ELF-1 (cell line): ENCODE measurements at places on chromosomes 12 and 14.

DNA sequence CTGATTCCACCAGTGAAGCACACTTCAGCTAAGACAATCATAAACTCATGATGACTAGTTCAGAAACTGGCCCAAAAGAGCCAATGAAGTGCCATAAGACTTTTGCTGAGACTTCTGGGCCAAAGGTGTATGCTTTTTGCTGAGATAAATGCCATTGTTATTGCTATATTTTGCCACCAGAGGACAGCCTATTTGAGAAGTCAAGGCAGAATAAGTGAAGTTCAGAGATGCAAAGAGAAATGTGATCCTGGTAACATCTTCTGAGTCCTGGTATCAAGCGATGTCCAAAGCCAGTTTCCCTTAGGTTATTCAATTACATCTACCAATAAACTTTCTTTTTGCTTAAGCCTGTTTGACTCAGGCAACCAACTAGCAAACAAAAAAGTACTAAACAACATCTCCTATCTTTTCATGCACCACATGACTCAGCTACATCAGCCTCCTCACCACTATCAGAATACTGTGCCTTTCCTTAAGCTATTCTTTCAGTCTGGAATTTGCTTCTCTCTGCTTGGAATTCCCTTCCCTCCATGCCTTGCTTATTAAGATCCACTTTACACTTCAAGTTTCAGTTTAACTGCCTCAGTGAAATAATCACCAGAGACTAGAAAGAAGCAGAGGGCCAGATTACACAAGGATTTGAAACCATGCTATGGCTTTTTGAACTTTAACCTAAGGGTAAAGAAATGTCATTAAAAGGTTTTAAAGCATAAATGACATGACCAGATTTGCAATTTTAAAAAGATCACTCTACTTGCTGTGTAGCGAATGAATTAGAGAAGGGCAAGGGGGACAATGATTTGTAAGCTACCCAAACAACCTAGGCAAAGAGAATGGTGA lies 14.0 kb downstream of the CRY1 start:
- DNase-seq, result no peak

- no peak for DNase-seq
Measured at GRCh38 chr14:84646786-84647500, 883.0 kb upstream of the FLRT2 start.

DNA sequence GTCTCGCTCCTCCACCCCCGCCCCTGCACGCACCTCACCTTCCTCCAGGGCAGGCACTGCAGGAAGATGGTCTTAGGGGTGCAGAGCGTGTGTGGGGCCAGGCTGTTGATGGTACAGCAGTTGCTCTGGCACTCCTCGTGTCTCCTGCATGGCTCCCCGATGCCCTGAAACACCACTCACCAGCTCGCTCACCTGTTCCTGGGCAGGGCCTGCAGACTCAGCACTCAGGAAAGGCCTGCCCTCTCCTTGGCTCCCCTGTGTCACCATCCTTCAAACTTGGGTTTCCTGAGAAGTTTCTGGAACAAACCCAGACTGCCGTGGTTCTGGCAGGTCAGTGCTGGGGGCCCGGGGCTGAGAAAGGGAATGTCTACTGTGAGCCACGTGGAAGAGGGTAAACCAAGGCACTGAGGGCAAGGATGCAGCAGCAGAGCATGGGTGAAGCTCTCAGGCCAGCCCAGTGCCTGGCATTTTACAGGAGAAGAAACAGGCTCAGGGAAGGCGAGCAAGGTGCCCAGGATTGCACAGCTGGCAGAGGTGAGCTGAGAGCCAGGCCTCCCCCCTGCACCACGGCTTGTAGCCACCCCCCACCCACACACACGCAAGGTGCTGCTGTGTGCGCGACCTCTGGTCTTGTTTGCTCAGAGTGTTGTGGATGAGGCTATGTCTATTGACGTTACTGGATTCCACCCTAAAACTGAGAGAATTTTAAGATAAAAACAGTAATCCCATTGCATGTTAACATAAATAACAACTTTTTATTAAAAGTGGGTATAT lies 5.5 kb downstream of the LRCOL1 start:
- DNase-seq, result no peak

GRCh38 chr14:43369710-43370564 lies 1137.1 kb downstream of the FSCB start:
- DNase-seq, result peak; percentile 36

- no peak for DNase-seq
Measured at GRCh38 chr12:14548609-14549008, 19.1 kb downstream of the PLBD1 start.

GRCh38 chr12:6478416-6478815 lies 7.9 kb upstream of the VAMP1 start:
- no peak for DNase-seq

DNA sequence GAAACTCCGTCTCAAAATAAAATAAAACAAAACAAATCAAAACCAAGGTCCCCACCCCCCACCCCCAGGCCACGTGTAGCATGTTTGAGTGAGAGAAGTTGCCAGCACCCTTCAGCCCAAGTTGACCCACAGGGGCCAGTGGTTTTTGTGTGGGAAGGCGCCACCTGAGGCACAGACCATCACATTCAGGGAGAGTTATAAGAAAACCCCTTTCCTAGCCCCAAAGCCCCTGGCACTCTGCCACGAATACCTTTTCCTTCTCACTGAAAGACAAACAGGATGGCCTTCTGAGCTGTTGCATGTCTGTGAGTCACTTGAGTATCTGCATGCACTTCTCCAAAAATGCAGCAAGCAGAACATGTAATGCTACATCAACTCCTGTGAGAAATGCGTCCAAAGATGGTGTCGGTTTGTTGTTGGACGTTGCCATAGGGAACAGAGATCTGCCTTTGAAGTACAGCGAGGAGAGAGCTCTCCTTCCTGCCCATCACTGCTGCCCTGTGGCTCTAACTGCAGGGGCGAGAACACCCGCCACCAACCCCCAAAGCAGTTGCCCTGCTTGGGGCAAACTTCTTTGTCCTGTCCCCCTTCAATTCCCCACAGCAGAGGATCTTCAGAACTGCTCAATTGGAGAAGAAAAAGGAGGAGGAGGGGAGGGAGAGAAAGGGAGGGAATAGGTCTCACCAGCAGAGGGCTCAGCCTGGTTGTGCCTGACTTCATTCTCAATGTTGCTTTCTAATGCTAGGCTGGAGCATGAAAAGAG lies 2.7 kb upstream of the TRAF3 start:
- peak; percentile 86 for DNase-seq

- DNase-seq, result peak; percentile 65
Measured at GRCh38 chr12:96193725-96194575, at the start of gene ELK3. TSS of gene ELK3 (plus strand) at chr12:96194375.

DNA sequence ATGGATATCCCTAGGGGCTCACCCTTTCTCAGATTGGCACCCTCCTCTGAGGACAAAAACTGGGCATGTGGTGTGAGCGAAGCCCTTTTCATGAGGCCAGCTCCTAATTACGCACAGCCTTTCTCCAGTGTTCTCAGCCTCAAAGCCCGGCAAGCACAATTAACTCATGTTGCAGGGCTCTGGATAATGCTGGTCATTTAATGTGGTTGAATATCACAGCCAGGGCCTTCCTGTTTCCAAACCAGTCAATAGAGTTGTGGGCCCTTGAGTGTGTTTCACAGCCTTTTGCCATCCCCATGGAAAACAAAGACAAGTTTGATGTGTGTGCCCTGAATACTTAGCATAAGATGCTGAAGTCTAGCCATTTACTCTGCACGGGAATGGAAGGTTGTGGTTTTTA lies 114.2 kb upstream of the ARHGAP5 start:
- DNase-seq, result no peak

GRCh38 chr14:53710615-53711014 lies 246.0 kb downstream of the BMP4 start:
- no peak for DNase-seq

DNA sequence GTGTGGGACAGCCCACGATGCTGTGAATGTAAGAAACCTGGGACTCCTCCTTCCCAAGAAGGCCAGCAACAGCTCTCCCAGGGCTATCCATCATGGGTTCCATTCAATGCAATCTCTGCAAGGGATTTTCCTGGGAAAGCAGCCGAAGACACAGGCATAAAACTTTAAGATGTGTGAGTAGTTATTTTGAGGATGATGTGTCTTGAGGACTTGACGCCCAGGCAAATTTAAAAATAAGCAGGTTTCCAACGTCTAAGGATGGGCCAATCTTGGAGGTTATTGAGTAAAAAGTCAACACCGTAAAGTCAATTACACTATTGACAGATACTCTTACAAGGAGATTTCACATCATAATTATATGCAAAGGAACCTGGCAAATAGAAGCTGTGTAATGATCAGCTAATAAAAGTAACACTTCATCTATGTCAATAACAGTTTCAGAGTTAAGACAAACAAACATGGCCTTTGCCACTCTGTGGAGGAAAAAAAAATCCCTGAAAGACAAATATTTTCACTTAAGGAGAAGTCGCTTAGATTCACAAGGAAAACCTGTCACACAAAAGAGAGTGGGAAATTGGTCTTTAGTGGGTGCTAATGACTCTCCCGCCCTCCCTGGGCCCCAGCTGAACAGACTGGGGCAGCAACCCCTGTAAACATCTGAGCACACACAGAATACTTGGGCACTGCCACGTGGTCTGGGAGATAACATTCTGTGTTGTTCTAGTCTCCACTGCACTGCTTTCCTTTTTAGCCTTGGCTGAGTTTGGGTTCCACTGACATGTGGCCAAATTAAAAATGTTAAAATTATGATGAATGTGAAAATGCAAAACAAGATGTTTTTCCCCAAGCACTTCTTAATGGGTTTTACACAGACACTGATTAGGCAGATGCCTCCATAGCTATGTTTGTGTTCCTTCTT lies 240.9 kb downstream of the FOXN3 start:
- DNase-seq, result no peak

GRCh38 chr14:99980299-99980698 lies 84.9 kb upstream of the EVL start:
- DNase-seq, result no peak

- no peak for DNase-seq
Measured at GRCh38 chr14:103199124-103199523, 75.9 kb downstream of the TNFAIP2 start.

- DNase-seq, result no peak
Measured at GRCh38 chr12:13390381-13390861, 193.9 kb downstream of the EMP1 start.
